ENCODE measurements at places on chromosomes 1 and 21.

DNA sequence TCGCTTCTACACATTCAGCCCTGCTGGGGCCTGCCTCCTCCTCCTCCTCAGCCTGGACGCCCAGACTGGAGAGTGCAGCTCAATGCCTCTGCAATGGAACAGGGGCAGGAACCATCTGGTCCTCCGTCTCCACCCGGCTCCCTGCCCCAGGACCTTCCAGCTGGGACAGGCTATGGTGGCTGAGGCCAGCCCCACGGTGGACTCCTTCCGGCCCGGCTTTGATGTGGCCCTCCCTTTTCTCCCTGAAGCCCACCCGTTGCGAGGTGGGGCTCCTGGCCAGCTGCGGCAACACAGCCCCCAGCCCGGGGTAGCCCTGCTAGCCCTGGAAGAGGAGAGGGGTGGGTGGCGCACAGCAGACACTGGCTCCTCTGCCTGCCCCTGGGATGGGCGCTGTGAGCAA lies 1.4 kb downstream of the EXTL1 start:
- DNase-seq = no peak

GRCh38 chr1:1628754-1629429 lies 3.1 kb upstream of the MMP23B start:
- no peak for DNase-seq

GRCh38 chr1:147451628-147452027 lies 89.7 kb upstream of the BCL9 start:
- DNase-seq = no peak

DNA sequence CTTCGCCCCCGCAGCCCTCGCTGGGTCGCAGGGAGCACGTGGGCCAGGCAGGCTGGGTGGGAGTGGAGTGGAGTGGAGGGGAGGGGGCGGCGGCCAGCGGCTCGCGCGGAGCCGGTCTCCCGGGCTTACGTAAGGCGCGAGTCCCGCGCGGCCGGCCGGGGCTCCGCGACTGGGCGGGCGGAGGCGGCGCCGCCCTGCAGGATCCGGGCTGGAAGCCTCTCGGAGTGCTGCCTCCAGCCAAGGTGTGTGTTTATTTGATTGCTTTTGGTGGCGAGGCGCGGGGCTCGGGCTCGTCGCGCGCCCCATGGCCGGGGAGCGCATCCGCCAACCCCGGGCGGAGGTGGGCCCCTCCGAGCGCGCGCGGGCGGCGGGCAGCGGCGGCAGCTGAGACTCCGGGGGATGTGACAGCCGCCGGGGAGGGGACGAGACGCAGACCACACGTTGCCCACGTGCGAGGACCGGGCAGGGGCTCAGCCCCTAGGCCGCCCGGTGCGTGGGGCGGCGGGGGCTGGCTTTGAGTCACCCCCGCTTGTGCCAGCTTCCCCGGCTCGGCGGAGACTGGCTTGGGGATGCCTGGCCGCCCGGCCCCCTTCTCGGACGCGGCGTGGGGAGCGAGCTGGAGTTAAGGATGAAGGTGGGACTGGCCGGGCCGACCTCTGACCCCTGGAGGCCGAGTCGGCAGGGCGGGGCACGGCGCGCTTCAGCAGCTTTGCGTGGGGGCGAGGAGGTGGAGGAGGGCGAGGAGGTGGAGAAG lies 402 bp upstream of the AK4 start:
- peak; percentile 44 for DNase-seq

GRCh38 chr1:167328306-167328815 lies 107.7 kb downstream of the POU2F1 start:
- no peak for DNase-seq

DNA sequence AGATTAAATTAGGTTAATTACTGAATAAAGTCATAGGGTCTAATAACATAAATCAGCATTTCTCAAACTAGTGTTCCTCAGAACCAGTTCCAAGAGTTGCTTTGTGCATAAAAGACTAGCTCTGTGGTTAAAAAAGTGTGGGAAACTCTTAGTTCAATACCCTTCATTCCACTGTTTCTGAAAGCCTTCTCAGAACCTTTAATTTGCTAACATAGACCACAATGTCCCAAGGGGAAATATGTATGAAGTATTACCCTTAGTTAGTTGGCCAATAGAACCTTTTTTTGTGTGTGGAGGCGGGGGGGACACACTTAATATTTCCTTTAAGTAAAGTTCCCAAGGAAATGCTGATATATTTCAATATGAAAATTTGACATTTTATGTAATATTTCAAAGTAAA lies 20.4 kb downstream of the ODF2L start:
- DNase-seq = no peak

DNA sequence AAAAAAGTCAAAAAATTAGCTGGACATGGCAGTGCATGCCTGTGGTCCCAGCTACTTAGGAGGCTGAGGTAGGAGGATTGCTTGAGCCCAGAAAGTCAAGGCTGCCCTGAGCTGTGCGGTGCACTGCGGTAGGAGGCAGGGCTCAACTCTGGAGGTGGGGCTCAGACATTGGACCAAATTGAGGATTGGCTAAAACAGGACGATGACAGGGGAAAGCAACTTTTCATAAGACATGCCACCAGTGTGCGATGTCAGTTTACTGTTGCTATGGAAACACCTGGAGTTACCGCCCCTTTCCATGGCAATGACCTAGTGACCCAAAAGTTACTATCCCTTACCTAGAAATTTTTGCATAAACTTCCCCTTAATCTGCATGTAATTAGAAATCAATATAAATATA lies 85.3 kb downstream of the DISP3 start:
- no peak for DNase-seq

DNA sequence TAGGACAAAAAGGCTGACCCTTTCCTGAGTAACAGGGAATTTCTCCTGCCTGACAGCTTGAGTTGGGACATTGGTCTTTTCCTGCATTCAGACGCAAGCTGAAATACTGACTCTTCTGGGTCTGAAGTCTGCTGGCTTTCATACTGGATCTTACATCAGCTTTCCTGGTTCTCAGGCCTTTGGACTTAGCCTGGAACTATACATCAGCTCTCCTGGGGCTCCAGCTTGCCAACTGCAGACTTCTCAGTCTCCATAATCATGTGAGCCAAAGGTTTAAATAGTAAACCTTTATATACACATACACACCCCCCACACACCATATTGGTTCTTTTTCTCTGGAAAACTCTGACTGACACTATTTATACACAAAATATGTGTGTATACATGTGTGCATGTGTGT lies 59.0 kb upstream of the KCND3 start:
- DNase-seq = no peak

- no peak for DNase-seq
Measured at GRCh38 chr1:45908611-45909140, 105.3 kb downstream of the MAST2 start.

DNA sequence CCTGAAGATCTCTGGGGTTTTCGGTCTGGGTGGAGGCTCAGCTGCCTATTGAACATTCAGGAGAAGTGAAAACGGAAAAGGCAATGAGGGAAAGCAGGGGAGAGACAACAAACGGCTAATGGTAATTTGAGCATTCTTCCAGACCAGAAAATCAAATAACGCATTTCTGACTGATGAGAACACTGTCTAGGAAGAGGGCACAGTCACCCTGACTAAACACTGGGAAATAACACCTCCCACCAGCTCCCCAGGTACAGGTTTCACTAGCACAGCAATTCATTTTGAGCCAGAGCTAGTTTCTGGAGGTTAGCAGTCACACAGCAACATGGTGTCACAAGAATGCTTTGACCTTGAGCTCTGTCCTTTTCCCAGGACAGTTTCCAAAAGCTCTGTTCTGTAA lies 21.1 kb downstream of the NCF2 start:
- no peak for DNase-seq

DNA sequence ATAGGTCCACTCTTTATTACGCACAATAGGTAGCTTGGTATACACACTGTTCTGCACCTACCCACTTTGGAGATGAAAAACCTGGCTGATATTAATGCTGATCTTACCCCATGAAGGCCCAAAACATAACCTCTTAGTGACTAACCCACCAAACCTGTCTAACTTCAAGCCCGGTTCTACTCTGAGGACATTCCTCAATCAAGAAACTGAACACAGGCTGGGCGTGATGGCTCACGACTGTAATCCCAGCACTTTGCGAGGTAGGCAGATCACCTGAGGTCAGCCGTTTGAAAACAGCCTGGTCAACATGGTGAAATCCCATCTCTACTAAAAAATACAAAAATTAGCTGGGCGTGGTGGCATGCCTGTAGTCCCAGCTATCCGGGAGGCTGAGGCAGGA lies 50.5 kb downstream of the EYA3 start:
- DNase-seq = no peak

DNA sequence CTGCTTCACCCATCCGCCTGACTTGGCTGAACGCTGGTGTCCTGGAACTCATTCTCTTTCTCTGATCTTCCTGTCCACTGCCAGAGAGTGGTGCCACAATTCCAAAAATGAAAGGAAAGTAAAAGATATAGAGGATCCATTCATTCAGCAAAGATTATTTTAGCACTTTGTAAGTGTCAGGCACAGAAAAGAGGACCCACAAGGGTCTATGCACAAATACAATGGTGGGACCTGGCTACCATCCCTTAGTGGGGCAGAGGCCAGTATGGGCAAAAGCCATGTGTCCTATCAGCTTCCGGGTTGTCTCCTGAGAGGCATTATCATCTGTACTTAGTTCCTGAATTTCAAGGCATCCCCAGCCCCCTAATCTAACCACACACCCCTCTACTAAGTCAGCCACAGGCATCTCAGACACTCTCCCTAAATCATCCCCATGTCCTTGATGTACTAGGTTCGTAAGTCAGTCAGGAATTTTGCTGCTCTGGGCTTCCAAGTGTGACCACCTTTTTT lies 19.0 kb downstream of the SSR2 start:
- DNase-seq = no peak

- DNase-seq = no peak
Measured at GRCh38 chr1:86517336-86517735, 29.5 kb upstream of the CLCA4 start.

DNA sequence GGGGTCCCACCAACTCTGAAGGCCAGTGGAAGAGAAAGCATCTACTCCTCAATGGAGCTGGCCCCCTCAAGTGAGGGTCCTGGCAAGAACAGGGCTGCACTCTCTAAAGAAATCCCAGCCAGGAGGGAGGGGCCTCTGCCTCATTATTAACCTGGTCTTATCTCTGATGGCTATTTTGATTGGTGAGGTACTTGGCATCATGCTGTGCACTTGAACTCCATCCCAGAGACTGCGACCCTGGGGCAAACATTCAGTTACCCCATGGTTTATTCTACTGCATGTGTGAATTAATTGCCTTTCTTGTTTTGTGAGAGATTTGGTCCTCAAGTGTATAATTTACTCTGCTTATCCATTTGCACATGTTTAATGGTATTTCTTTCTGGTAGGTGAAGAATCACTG lies 55.0 kb upstream of the ETV3 start:
- no peak for DNase-seq

DNA sequence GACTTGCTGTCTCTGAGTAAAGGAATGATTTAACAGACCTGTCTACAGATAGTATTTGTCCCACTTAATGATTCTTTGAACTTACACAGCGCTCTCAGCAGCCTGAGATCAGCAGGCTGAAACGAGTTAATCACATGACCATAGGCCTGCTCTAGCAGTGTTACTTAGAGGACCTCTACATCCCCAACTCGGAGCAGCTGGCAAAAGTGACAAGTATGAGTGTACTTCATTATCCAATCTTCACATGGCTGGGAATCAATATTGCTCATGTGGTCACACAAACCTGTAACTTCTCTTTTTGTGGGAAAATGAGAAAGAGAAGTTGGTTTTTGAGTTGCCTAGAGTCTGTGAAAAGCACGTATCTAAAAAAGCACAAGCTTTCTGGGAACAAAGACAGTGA lies 11.4 kb upstream of the ATP13A2 start:
- no peak for DNase-seq

DNA sequence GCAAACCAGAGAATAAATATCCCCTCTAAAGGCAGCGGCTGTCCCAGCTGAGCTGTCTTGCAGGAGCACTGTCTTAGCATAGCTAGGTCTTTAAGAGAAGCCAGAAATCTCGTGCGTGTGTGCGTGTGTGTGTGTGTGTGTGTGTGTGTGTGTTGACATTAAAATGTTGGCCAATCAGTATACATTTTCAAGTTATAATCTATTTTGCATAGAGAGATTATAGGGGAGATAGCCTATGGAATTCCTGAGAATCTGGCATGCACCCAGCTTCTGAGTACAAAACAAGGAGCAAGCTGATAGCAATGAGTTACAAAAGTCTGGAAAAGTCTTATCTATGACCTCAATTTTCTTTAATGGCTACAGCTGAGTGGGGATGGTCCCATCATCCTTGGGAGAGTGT lies 17.7 kb downstream of the METTL13 start:
- no peak for DNase-seq

DNA sequence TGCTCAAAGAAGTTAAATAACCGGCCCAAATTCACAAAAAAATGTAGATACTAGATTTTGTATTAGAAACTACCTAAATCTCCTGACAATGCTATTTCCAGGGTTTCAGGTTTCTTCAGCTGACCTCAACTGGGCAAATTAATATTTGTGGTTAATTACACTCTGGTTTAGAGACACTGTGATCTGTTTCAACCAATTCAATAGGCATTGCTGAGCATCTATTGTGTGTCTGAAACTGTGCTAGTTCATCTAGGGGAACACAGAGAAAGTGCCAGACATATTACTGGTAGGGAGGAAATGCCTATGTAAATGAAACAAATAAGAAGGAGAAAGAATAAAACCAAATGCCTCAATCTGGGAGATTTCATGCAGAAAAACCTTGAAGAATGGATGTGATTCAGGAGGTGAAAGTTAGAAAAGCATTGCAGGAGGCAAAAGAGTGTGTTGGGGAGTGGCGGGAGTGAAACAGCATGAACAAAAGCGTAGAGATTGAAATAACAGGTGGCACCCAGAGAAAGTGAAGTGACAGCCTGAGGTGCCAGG lies 51.3 kb upstream of the IVNS1ABP start:
- no peak for DNase-seq

GRCh38 chr1:26730695-26731094 lies 34.9 kb downstream of the ARID1A start:
- no peak for DNase-seq

DNA sequence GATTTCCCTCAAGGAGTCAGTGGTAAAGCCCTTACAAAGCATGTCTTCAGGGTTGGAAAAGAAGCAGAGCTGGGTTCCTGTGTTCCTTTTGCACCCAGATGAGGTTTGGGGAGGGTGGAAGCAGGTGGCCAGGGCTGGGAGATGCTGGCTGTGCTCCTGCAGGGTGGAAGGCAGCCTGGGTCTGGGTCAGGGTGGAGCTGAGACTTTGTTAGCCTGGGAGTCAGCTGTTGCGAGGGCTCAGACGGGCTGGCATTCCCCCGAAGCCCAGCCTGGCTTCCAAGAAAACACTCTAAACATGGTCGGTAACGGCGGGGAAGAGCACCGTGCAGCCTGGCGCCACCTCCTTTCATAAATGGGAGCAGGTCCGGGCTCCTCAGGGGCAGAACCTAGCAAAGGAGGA lies 43.7 kb upstream of the EPS8L3 start:
- no peak for DNase-seq

- DNase-seq = peak; percentile 16
Measured at GRCh38 chr1:85047472-85048295, 616 bp downstream of the MCOLN3 start.

GRCh38 chr1:40638097-40639036 lies 27.1 kb downstream of the RIMS3 start:
- DNase-seq = no peak

- no peak for DNase-seq
Measured at GRCh38 chr1:229368347-229368746, 25.5 kb upstream of the CCSAP start.

- no peak for DNase-seq
Measured at GRCh38 chr1:239913141-239913585, 178.5 kb upstream of the FMN2 start.

GRCh38 chr1:150572918-150573647 lies 6.3 kb downstream of the MCL1 start:
- DNase-seq = no peak

- DNase-seq = no peak
Measured at GRCh38 chr1:158611916-158612315, 6.8 kb downstream of the OR10Z1 start.

- DNase-seq = no peak
Measured at GRCh38 chr1:208004851-208005250, 93.9 kb upstream of the CD34 start.
